ENCODE measurements at places on chromosomes 13 and 19. TPM values are rescaled to one million over a fixed set of nuclear protein-coding genes. Genes with fewer than 3 reads are reported as not detected.

C19orf33 gene
- total RNA-seq = not detected

RXFP2 gene
- not detected for total RNA-seq

ZNF837 gene
- total RNA-seq = 1.9 TPM

ZNF557 gene
- total RNA-seq = 24.1 TPM

ZNF816 gene
- total RNA-seq = 18.1 TPM

Data from smooth muscle cell of the umbilical artery (primary cell).